ENCODE measurements at places on chromosomes 16 and 17. TPM values are rescaled to one million over a fixed set of nuclear protein-coding genes. Genes with fewer than 3 reads are reported as not detected.

DNA sequence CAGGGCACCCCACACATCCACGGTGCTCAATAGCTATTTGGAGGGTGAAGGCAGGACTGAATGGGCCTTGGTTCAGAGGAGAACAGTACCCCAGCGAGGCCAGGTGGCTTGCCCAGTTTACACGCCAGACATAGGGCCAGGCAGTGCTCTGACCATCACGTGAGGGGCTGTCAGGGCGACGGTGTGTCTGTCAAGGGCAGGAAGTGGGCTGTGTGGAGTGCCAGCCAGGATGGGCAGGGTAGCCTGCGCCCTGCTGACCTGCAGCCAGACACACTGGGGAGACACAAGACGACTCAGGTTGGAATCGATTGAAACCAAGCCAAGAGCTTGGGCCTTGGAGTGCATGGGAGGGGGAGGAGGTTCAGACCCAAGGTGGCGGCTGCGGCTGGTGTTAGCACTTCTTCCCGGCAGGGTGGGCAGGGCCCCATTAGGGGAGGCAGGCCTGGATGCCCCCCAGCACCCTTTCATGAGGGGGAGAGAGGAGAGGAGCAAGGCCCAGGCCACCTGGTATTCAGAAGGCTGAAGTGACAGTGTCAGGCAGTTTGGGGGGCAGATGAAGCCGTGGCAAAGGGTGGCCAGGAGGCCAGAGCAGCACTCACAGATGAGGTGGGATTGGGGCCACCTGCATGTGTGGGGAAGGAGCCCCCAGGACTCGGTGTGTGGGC lies 68.2 kb downstream of the SREBF1 start:
- DNase-seq = no peak
- no peaks in the 10 kb centered on the region for H3K36me3 ChIP-seq
- H3K27ac ChIP-seq = peak overlapping the region; percentile 25
- no peak overlapping the region for H3K4me3 ChIP-seq
- H3K27me3 ChIP-seq = peaks cover 7% of the 10 kb centered on the region

SLC6A2 gene
- total RNA-seq = not detected

- no peaks in the 10 kb centered on the region for H3K27me3 ChIP-seq
- DNase-seq = no peak
- no peak overlapping the region for H3K4me3 ChIP-seq
- peaks cover 23% of the 10 kb centered on the region for H3K4me1 ChIP-seq
These were observed 92.2 kb downstream of the TUBD1 start for GRCh38 chr17:59800530-59800942.

GRCh38 chr16:59612094-59612493 lies 878.0 kb upstream of the GOT2 start:
- DNase-seq = no peak
- no peaks in the 10 kb centered on the region for H3K27me3 ChIP-seq
- no peak overlapping the region for H3K4me3 ChIP-seq
- no peak overlapping the region for H3K27ac ChIP-seq
- H3K4me1 ChIP-seq = peaks cover 17% of the 10 kb centered on the region
- no peaks in the 10 kb centered on the region for H3K36me3 ChIP-seq

GRCh38 chr16:78677181-78677731 lies 577.8 kb downstream of the WWOX start:
- DNase-seq = no peak
- H3K36me3 ChIP-seq = peaks cover 3% of the 10 kb centered on the region
- H3K27ac ChIP-seq = no peak overlapping the region
- H3K4me1 ChIP-seq = no peaks in the 10 kb centered on the region
- no peak overlapping the region for H3K4me3 ChIP-seq
- H3K27me3 ChIP-seq = peaks cover 2% of the 10 kb centered on the region

SOST gene
- total RNA-seq = not detected

GRCh38 chr16:23877107-23878070 lies 41.6 kb downstream of the PRKCB start:
- H3K4me1 ChIP-seq = no peaks in the 10 kb centered on the region
- peaks cover 1% of the 10 kb centered on the region for H3K27me3 ChIP-seq
- H3K27ac ChIP-seq = no peak overlapping the region
- no peak for DNase-seq
- no peak overlapping the region for H3K4me3 ChIP-seq

- peaks cover 45% of the 10 kb centered on the region for H3K27me3 ChIP-seq
- no peak overlapping the region for H3K4me3 ChIP-seq
- no peak overlapping the region for H3K27ac ChIP-seq
- H3K4me1 ChIP-seq = peaks cover 4% of the 10 kb centered on the region
These were observed 80.8 kb downstream of the SPECC1 start for GRCh38 chr17:20089756-20090547.

GRCh38 chr17:65088621-65089360 lies 32.3 kb upstream of the GNA13 start:
- DNase-seq = peak; percentile 69
- H3K36me3 ChIP-seq = no peaks in the 10 kb centered on the region

GRCh38 chr17:75078284-75079022 lies 9.3 kb upstream of the SLC16A5 start:
- no peaks in the 10 kb centered on the region for H3K36me3 ChIP-seq
- H3K4me3 ChIP-seq = peak overlapping the region; percentile 72
- peaks cover 34% of the 10 kb centered on the region for H3K4me1 ChIP-seq
- DNase-seq = peak; percentile 80
- H3K27ac ChIP-seq = peak overlapping the region; percentile 88

ANKFN1 gene
- total RNA-seq = 0.07 TPM

GRCh38 chr16:16090238-16090637 lies 133.1 kb downstream of the ABCC6 start:
- H3K4me1 ChIP-seq = no peaks in the 10 kb centered on the region
- no peak overlapping the region for H3K4me3 ChIP-seq
- peaks cover 29% of the 10 kb centered on the region for H3K36me3 ChIP-seq
- no peak for DNase-seq
- no peak overlapping the region for H3K27ac ChIP-seq

DNA sequence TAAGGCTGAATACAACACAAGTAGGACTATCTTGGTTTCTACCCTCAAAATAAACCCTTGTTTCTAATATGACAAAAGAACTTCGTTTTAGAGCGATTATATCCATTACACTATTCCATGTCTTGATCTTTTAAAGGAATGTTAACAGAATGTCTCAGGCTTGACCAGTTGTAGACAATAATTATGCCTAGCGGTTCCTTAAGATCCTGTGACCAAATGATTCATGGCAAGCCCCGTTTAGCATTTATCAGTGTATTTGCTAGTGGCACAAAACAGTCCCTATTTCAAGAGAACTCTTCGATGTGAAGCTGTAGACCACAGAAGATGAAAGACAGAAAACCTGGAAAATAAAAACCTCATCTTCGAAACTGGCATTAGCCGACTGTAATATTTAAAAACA lies 200.9 kb upstream of the SOX9 start:
- peaks cover 3% of the 10 kb centered on the region for H3K27me3 ChIP-seq
- no peaks in the 10 kb centered on the region for H3K36me3 ChIP-seq
- no peaks in the 10 kb centered on the region for H3K4me1 ChIP-seq
- DNase-seq = no peak
- H3K4me3 ChIP-seq = no peak overlapping the region

GRCh38 chr17:76405967-76406647 lies 21.7 kb downstream of the SPHK1 start:
- peaks cover 24% of the 10 kb centered on the region for H3K36me3 ChIP-seq
- no peaks in the 10 kb centered on the region for H3K27me3 ChIP-seq
- no peaks in the 10 kb centered on the region for H3K4me1 ChIP-seq
- H3K27ac ChIP-seq = no peak overlapping the region
- DNase-seq = no peak

DNA sequence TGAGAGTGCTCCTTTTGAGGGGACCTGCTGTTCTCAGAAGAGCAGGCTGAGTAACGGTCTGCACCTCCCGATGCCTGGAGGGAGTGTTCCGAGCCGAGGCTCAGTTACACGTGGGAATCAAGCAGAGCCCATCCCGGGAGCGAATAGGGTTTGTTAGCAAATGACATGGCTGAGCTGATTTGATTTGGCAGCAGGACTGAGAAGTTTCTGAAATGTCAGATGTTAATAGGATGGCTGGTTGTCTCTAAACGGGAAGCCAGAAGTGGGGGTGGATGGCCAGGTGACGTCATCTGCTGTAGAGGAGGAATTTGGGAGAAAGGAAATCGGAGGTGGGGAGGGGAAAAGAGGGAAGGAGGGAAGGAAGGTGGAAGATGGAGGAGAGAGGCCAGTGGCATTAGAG lies 128.0 kb downstream of the RAP1GAP2 start:
- H3K4me1 ChIP-seq = peaks cover 36% of the 10 kb centered on the region
- H3K36me3 ChIP-seq = peaks cover 29% of the 10 kb centered on the region

- no peaks in the 10 kb centered on the region for H3K36me3 ChIP-seq
- no peak overlapping the region for H3K4me3 ChIP-seq
- peaks cover 16% of the 10 kb centered on the region for H3K4me1 ChIP-seq
- no peaks in the 10 kb centered on the region for H3K27me3 ChIP-seq
These were observed 639.3 kb downstream of the KCNJ2 start for GRCh38 chr17:70808596-70808995.

- H3K4me1 ChIP-seq = no peaks in the 10 kb centered on the region
- DNase-seq = no peak
- H3K36me3 ChIP-seq = no peaks in the 10 kb centered on the region
- no peak overlapping the region for H3K4me3 ChIP-seq
- H3K27me3 ChIP-seq = 0 out of 2 replicates have a peak, but pooled peaks cover 2% of the 10 kb centered on the region
- no peak overlapping the region for H3K27ac ChIP-seq
These were observed 439.6 kb downstream of the CDH8 start for GRCh38 chr16:61596655-61597054.

- peaks cover 9% of the 10 kb centered on the region for H3K36me3 ChIP-seq
- H3K27ac ChIP-seq = no peak overlapping the region
- no peak for DNase-seq
- no peak overlapping the region for H3K4me3 ChIP-seq
These were observed 69.9 kb upstream of the NFAT5 start for GRCh38 chr16:69495821-69496220.

GINS2 gene
- 20.9 TPM for total RNA-seq

- peaks cover 48% of the 10 kb centered on the region for H3K27me3 ChIP-seq
- H3K4me3 ChIP-seq = no peak overlapping the region
- H3K27ac ChIP-seq = no peak overlapping the region
- DNase-seq = no peak
- H3K4me1 ChIP-seq = no peaks in the 10 kb centered on the region
- no peaks in the 10 kb centered on the region for H3K36me3 ChIP-seq
These were observed 9.1 kb downstream of the KCNH4 start for GRCh38 chr17:42171831-42172230.

All from HFFc6 (cell line).